A172 (cell line): ENCODE measurements at places on chromosomes 12 and 14.

- no peak for DNase-seq
Observed at GRCh38 chr14:58713677-58714076, 75.9 kb downstream of the DACT1 start.

DNA sequence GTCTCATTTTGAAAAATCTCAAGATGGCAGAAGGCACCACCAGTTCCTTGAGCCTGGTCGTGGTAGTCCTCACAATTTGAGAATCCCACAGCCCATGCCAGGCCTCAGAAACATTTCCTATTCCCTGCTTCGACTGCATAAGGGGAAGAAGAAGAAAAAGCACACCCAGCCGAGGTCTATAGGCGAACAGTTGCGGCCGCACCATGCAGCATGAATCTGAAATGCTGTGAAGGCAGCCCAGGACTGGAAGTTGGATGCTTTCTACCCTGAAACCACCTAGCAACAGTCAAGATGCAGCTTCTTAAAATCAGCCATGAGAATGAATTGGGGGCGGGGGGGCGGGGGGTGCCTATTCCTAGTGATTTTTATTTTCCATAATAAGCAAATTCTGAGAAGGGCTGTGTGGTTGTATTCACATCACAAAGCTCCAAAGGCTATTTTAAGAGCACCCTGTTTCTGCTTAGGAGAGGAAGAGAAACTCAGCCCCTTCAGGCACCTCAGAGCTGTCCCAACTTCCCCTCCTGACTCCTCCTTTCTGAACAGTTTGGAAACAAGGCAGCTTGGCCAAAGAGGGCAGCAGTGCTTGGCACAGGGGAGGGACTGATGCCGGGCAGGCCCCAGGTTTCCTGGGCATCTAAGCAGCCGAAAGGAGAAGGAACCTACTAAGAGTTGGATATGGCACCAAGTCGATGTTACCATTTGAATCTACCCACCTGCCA, 172.5 kb upstream of the FOXN3 start:
- DNase-seq = no peak

DNA sequence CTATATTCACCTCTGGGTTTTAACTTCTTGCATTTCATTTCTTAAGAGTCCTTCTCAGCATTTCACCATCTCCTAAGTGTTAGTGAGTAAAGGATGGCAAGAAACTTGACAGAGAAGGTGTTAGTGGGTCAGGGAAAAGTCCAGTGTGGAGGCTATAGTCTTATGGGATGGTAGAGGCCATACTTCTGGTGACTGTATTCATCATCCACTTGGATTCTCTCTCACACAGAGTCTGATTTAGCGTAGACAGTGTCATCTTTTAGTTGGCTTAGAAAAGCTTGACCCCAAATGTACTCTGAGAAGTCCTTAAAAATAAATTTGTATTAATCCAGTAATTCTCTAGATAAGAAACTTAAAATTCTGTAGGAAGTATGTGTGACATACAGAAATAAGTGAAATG, 232.4 kb upstream of the FBXO33 start:
- no peak for DNase-seq

DNA sequence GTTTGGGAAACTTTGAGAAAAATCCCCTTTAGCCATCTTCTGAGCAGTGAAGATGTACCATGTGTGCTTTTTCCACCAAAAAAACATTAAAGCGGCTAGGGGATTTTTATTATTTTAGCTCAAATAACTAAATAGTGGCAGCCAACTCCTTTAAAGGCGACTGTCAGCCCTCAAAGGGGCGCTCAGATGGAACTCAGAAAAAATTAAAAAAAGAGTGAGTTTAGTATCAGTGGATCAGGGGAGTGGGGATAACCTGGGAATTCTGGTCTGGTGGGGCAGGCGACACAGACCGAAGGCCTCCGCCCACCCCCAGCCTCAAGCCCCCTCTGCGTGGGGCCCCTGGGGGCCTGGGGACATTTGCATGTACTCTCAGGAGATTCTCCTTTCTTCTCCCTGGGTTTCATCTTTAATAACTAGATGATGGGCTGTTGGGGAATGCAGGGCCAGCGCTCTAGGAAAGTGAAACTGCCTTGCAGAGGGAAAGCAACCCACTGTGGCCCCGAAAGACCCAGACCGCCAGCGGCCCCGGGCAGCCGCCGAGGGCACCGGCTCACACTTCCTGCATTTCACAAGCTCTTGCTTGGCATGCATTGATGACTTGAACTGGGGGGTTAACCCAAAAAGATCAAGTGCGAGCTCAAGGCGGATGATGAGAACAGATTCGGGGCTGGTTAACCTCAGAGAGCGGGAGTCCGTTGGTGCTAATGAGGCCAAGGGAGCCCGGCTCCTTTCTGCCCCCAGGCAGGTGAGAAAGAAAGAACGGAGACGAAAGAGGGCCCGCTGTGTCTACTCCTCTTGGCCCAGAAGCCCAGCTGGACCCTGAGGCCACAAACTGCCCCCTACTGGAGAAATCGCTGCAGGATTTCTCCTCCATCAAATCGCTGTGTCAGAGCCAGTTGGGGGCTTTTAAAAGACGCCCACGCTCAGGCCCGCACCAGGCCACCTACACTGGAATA, 7.3 kb upstream of the BATF start:
- DNase-seq = no peak

GRCh38 chr12:52566847-52567291, 6.8 kb downstream of the KRT74 start:
- no peak for DNase-seq
